Hematopoietic multipotent progenitor cell treated with erythropoietin and hydrocortisone succinate and interleukin-3 and kit ligand, for 17 days (in vitro differentiated cells): ENCODE measurements at places on chromosomes 13 and 19.

DNA sequence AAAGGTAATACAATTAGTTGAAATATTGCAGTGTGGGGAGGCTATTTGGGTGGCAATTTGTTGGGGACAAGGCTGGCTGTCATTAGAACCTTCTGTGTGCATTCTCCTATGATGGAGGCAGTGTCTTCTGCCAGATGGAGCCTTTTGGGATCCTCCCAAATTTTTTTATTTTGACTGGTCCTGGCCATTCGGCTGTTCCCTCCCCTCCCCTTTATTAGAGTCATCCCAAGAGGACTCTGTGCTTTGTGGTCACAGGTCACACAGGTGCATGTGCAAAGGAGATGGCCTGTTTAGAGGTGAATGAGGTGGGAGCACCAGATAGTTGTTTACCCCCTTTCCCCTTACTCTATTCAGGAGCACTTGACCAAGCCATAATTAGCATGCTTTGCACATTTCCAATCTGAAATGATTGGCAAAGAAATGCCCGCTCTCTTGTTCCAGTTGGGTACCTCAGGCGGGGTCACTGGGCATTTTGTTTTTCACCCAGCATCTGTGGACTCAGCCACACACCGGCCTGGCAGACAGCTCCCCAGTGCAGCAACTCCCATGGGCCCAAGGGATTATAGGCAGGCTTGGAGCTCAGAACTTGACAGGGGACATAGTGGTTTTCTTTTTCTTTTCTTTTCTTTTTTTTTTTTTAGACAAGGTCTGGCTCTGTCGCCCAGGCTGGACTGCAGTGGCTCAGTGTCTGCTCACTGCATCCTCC lies 19.8 kb downstream of the GATAD2A start:
- DNase-seq: no peak

GRCh38 chr19:19021115-19021514 lies 12.2 kb downstream of the SUGP2 start:
- no peak for DNase-seq

GRCh38 chr19:41426952-41427646 lies at the start of gene B3GNT8:
TSS of gene B3GNT8 (minus strand) at chr19:41427374. CDS start at chr19:41426778, 596 bp downstream.
- DNase-seq: peak; percentile 76

DNA sequence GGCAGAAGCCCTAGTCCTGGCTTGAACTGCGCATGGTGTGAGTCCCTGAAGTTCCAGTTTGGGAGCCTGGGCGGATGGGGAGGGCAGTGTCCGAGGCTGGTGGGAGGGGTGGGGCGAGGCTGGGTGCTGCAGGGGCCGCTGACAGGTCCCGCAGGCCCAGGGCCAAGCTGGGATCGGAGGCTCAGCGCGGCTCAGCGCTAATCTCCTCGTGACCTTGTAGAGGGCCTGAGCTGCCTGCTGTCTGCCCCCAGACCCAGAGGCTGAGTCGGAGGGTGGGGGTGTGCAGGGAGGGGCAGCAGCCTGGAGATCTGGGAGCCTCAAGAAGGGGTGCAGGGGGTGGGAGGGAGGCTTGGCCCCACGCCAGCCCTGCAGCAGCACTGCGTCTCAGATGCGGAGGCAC lies 3.0 kb downstream of the ATP1A3 start:
- DNase-seq: no peak

DNA sequence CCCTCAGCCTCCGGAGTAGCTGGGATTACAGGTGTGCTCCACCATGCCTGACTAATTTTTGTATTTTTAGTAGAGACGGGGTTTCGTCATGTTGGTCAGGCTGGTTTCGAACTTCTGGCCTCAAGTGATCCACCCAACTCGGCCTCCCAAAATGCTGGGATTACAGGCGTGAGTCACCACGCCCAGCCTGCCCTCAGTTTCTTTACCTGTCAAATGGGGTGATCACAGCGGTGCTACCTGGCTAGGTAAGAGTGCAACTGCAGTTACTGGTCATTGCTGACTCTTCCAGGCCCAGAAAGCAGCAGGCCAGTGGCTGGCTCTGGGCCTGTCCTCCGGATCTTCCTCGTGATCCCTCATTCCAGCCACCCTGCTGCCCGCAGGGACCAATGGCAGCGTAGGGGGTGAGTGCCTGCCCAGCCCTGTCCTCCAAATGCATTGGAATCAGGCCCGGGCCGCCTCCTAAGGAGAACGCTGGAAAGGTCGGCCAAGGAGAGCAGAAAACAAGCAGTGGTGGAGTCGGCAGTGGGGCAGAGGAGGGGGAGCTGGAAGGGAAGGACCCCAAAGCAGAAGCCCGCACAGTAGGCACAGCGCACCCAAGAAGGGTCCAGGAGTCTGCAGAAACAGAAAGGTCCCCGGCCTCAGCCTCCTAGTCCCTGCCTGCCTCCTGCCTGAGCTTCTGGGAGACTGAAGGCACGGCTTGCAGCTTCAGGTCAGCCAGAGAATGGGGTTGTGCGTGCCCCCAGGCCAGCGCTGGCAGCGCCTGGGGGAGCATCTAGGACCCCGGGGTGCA lies 1.8 kb upstream of the SLC27A1 start:
- no peak for DNase-seq

- DNase-seq: no peak
These were observed 191.8 kb downstream of the PCCA start for GRCh38 chr13:100280681-100281080.

DNA sequence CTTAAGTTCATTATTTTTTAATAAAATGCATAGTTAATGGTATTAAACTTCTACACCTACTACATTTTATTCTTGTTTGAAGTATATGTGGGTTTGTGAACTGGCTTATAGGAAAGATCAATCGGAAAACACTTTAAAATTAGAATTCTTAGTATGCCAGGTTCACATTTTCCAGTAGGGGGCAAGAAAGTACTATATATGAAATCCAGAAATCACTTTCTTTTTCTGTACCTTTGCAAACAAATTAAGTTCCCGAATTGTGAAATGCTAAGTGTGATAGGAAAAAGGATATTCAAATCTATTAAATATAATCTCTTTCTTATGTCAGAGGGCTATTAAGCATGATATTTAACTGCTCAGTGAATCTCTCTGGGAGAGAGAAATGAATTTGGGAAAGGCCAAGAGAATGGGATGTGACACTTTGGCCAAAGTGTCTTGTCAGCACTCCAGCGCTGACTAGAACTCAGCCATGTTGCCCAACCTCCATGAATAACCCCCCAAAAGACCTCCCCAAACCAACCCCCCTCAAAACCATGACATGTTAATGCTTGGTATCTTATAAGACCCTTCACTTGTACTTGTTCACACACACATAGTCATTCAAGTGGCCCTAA lies 122.6 kb upstream of the SLC10A2 start:
- no peak for DNase-seq

GRCh38 chr13:45303026-45303425 lies 38.0 kb downstream of the TPT1 start:
- no peak for DNase-seq

- DNase-seq: no peak
These were observed 172.9 kb downstream of the UGGT2 start for GRCh38 chr13:95880331-95880730.

DNA sequence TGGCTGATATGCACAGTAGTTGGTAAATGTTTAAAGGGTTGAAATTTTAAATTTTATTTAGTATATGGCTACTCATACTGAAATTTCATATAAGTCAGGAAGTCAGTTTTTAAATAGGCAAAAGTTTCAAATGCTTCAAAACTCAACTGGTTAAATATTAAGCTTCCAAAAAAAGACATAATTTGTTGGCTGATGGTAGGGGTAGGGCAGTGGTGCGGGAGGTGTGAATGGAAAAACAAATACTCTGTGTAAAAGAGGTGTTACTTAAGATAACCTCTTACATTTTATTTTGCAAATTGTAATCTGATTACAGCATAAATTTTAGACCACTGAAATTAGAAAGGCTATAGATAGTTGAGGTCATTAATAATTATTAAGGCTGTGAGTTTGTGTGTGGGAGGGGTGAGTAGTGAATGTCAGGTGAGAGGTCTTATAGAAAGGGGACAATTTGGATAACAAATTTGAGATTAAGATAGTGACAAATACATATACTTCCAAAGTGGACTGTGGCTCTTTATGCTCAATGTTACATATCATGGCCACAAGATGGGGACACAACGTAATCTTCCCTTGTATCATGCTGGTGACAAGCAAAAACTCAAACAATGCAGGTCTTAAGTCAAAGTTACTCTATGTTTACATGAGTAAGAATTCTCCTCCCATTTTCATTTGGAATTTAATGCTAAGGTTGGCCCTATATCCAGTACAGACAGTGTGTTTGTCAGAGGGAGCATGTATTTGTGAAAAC lies 36.6 kb upstream of the OXGR1 start:
- DNase-seq: no peak

DNA sequence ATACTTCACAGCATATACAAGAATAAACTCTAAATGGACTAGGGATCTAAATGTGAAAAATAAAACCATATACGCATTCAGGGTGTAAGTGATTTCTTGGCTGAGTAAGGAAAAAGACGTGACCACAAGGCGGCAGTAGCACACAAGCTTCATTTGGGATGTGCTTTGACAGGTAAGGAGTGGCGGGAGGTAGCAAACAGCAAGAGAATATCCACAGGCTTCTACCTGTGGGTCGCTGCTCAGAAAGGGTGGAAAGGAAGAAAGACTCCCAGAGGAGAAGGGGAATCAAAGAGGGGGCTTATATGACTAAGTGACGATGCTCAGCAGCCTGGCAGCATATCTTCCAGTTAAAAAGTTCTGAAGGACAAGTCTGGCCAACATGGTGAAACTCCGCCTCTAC lies 2.5 kb upstream of the ZNF121 start:
- DNase-seq: peak; percentile 63
